ENCODE measurements at places on chromosomes 2 and 18.

DNA sequence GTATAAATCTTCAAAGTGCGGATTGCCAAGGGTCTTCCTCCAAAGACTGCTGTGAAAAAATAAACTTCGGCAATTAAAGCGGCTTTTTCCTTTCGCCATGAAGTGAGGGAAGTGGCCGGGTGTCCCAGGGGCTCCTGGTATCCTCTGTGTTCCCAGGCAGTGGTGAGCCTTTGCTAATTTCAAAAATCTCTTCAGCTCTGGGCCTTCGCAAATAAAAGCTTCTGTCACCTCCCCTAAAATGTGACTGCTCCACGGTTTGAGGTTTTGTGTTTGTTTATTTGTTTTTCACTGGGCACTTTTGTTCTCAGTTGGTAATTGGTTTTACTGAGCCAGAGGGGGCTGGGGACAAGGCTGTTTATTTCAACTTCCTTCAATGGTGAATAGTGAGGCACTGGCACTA, 270.1 kb upstream of the POU3F3 start:
- DNase-seq = no peak

DNA sequence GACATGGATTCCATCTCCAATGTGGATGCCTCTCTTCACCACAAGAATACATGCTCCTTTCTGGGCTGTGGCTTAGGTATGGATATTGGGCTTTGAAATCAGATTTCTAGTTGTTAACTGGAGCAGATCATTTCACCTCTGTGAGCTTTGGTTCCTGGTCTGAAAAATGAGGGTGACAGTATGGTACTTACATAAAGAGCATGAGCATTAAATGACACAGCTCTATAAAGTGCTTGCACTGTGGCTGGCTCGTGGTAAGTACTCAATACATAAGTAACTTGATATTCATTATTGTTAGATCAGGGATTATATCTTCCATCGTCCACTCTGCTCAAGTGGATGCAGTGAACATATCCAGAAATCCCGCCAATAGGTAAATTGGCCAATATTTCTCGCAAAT, 33.4 kb downstream of the ARHGAP25 start:
- no peak for DNase-seq

GRCh38 chr18:70041459-70042050, 93.9 kb upstream of the CD226 start:
- DNase-seq = no peak

- DNase-seq = no peak
These were observed 213.0 kb downstream of the TRIB2 start for GRCh38 chr2:12929758-12930157.
